Activated T-cell treated with anti-CD3 and anti-CD28 coated beads, Interleukin-2, amount 50 U/mL, for 48 hours (primary cell): ENCODE measurements at places on chromosomes 2 and 18.
A peak's percentile ranks its signal among the peaks of the same experiment; 100 is the strongest.

DNA sequence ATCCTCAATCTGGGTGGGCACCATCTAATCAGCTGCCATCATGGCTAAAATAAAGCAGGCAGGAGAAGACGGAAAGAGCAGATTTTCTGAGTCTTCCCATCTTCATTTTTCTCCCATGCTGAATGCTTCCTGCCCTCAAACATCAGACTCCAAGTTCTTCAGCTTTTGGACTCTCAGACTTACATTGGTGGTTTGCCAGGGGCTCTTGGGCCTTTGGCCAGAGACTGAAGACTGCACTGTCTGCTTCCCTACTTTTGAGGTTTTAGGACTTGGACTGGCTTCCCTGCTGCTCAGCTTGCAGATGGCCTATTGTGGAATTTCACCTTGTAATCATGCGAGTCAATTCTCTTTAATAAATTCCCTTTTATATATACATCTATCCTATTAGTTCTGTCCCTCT lies 36.6 kb downstream of the DIPK1C start:
- no peak for DNase-seq

- no peak for DNase-seq
Observed at GRCh38 chr2:187333804-187334203, 114.2 kb downstream of the CALCRL start.

DNA sequence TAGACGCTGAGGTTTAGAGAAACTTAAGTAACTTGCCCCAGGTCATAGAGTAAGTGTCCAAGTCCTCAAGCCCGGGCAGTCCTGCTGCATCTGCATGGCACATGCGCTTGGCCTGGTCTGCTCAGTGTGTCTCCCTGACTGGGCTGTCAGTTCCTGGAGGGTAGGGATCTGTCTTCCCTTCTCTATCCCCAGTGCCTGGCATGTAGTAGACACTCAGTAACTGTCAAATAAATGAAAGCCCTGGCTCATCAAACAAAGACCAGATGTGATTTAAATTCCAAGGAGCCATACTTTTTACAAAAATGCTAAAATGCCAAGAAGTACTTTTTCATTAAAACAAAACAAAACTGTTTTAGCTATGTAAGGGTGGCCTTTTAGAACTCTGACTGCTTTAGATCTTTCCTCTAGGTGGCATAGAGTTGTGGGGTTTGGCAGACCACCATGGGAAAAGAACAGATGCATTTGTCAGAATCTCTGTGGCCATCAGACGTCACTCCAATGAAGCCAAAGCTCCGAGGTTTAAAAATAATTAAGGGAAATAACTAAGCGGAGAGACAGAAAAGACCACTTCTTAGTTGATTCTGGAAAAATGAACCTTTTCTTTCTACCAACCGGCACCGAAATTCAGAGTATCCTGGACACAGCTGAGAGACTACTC lies 34.0 kb downstream of the EPAS1 start:
- DNase-seq = no peak

GRCh38 chr2:99961196-99961913 lies 181.0 kb downstream of the AFF3 start:
- no peak for DNase-seq

- DNase-seq = no peak
Observed at GRCh38 chr2:31997653-31998052, 13.2 kb downstream of the MEMO1 start.

DNA sequence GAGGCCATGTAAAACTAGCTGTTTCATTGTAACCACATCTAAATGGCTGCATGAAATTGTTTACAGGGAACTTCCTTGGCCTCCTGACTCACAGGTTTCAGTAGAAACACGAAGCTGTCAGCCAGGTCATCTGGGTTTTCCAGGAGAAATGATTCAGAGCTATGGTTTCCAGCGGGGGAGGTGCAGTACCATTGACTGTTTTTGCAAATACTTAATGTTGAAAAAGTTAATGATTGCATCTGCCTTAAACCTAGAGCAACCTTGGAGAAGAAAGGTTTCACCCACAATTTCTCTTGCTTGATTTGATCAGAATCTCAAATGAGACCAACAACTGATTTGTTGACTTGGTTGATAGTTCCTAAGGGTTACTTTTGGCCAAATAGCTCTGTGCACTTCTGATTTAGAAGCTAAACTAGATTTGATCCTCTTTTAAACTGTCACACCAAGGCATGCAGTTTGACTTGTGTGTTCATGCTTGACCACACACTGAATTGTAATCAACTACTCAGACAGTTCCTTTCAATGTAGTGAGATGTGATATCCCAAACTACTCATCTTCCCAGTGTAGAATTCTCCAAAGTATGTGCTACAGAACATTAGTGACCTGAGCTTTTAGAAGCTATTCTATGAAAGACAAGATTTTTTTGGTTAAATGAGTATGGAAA lies 193.5 kb upstream of the CHST9 start:
- DNase-seq = peak; percentile 16

GRCh38 chr2:43612944-43613343 lies 17.1 kb upstream of the THADA start:
- no peak for DNase-seq

DNA sequence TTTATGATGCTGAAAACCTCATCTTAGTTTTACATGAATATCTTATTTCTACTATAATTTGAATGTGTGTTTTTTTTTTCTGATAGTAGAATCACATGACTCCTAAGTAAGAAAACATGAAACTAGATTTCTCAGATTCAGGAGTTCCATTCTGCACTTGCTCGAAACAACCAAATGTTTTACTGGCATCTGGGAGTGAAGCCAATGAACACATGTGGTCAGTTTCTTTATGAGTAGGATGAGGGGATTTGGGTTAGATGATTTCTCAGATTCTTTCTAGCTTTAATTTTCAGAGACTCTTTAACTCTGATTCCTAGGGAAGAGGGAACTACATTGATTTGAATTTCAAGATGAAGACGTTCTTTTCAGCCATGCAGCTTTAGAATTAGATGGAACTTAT lies 225.0 kb upstream of the NT5C1B start:
- no peak for DNase-seq

GRCh38 chr2:72036595-72036994 lies 111.1 kb downstream of the CYP26B1 start:
- DNase-seq = no peak

GRCh38 chr18:8802017-8802672 lies 96.8 kb downstream of the MTCL1 start:
- no peak for DNase-seq

DNA sequence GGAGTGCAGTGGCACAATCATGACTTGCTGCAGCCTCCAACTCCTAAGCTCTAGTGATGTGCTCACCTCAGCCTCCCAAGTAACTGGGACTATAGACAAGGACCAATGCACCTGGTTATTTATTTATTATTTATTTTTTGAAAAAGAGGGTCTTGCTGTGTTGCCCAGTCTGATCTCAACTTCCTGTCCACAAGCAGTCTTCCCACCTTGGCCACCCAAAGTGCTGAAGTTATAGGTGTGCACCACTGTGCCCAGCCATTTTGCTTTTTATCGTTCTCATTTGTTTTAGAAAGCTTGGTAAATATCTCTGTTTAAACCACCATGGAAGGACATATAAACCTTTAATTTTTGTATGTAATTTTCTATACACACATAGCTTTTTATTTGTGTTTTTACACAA lies 74.2 kb downstream of the SMCHD1 start:
- DNase-seq = no peak

DNA sequence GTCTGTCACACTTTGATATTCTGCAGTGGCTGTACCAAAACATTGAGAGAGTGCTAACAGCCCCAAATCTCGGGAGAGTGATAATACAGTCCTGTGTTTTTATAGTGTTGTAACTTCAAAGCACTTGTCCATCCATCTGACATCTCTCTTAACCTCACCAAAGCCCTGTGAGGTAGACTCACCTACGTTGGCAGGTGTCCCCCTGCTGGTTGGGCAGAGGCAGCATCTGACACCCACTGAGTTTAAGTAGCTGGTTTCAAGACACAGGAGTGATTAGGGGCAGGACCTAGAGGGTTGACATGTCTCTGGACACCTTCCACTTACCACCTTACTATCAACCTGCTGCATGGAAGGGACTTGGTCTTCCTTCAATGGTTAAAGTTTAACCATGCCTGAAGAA lies 22.9 kb downstream of the COLEC12 start:
- peak; percentile 22 for DNase-seq

GRCh38 chr2:64860276-64860885 lies 128.8 kb upstream of the SLC1A4 start:
- DNase-seq = no peak

DNA sequence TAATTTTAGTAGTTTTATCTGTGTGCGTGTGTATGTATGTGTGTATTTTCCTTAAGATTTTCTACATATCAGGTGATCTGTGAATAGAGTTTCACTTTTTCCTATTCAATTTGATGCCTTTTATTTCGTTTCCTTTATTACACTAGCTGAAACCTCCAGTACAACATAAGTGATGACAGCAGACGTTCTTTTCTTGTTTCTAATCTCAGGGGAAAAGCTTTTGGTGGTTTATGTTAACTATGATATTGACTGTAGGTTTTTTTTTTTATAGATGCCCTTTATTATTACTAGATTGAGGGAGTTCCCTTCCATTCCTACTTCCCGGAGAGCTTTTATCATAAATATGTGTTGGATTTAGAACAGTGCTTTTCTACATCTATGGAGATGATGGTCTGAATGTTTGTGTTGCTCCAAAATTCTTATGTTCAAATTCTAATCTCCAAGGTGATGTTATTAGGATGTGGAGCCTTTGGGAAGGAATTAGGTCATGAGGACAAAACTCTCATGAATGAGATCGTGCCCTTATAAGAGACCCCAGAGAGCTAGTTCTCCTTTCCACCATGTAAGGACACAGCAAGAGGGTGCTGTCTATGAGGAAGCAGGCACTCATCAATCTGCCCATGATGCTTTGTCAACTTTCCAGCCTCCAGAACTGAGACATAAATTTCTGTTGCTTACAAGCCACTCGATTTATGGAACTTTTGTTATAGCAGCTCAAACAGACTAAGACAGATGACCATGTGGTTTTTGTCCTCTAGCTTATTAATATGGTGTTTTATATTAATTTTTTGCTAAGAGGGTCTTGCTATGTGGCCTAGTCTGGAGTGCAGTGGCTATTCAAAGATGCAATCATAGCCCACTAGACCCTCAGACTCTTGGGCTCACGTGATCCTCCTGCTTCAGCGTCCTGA lies 5.9 kb upstream of the RHBDD1 start:
- no peak for DNase-seq

- no peak for DNase-seq
Observed at GRCh38 chr2:165450156-165450555, 19.3 kb upstream of the CSRNP3 start.

GRCh38 chr2:127516041-127516762 lies 10.1 kb downstream of the IWS1 start:
- no peak for DNase-seq

DNA sequence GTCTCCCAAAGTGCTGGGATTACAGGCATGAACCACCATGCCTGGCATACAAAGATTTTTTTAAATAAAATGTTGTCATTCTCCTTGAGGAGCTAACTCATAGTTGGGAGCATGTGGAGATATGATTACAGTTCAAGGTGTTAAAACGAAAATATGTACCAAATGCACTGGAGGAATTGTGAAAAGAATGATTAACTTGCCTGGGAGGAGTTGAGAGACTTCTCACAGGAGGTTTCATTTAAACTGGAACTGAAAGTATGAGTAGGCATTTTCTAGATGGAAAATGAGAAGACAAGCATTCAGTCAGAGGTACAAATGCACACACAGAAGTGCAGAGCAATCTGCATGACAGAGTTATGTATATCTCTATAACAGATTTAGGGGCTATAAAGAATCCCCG lies 126.6 kb upstream of the PDE1A start:
- no peak for DNase-seq

DNA sequence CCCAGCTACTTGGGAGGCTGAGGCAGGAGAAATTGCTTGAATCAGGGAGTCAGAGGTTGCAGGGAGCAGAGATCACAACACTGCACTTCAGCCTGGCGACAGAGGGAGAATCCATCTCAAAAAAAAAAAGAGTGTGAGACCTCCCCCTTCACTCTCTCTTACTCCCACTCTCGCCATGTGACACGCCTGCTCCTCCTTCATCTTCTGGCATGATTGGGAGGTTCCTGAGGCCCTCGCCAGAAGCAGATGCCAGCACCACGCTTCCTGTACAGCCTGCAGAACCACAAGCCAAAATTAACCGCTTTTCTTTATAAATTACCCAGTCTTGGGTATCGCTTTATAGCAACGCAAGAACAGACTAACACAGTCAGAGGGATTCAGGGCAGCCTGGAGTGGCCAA lies 66.3 kb upstream of the CREB1 start:
- no peak for DNase-seq

GRCh38 chr2:150129921-150130575 lies 357.4 kb downstream of the RND3 start:
- DNase-seq = no peak

- DNase-seq = no peak
Observed at GRCh38 chr2:37809525-37809924, 115.6 kb upstream of the RMDN2 start.

- peak; percentile 36 for DNase-seq
Observed at GRCh38 chr18:37270038-37270665, 295.4 kb downstream of the CELF4 start.
